ENCODE measurements at places on chromosomes 1 and 21.

DNA sequence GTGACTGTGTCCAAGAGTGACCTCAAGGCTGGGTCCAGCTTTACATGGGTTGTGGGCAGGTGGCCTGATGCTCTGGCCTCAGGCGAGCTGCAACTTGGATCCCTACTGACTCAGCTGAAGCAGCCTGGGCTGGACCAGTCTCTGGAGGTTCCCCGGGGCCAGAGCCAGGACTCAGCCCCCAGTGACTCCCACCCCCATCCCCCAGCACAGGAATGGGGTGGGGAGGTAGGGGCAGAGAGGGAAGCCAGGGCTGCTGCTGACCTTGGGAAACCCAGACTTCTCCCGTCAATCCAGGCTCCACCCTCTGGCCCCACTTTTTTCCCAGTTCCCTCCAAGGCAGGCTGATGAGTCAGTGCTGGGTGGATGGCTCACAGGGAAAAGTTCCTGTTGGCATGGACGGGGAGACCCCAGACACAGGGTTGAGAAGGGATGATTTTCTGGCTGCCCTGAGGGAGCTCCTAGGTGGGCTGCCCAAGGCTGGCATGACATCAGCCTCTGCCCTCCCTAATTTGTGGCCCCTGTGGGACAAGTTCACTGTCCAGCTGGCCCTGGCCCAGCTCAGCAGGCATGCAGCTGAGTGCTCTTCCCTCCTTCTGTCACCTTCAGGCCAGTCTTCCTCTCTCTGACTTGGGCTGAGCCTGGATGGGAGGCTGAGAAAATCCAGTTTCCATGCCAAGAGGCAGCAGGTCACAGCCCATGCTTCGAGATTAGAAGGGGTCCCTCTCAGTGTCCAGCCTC is 2.2 kb downstream of the ZC3H12A start:
- DNase-seq = no peak

DNA sequence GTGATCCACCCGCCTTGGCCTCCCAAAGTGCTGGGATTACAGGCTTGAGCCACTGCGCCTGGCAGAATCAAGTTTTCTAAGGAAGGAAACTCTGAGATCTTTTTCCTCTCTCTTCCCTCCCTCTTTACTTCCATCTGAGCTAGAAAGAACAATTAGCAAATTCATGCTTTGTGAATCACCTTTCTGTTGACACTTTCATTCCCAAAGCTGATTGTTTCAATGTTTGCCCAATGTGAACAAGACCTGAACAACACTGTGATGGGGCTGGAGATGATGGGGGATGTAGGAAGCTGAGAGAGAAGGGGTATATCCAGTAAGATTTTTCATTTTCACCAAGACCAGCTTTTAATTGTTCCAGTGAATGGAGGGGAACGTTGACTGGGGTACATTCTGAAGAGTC is 5.7 kb upstream of the TENT5B start:
- DNase-seq = no peak

DNA sequence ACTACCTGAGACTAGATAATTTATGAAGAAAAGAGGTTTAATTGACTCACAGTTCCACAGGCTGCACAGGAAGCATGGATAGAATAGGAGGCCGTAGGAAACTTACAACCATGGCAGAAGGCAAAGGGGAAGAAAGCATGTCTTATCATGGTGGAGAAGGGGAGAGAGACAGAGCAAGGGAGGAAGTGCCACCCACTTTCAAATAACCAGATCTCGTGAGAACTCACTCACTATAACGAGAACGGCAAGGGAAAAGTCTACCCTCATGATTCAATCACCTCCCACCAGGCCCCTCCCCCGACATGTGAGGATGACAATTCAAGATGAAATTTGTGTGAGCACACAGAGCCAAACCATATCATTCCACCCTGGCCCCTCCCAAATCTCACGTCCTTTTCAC is 4.7 kb upstream of the C21orf91 start:
- no peak for DNase-seq

DNA sequence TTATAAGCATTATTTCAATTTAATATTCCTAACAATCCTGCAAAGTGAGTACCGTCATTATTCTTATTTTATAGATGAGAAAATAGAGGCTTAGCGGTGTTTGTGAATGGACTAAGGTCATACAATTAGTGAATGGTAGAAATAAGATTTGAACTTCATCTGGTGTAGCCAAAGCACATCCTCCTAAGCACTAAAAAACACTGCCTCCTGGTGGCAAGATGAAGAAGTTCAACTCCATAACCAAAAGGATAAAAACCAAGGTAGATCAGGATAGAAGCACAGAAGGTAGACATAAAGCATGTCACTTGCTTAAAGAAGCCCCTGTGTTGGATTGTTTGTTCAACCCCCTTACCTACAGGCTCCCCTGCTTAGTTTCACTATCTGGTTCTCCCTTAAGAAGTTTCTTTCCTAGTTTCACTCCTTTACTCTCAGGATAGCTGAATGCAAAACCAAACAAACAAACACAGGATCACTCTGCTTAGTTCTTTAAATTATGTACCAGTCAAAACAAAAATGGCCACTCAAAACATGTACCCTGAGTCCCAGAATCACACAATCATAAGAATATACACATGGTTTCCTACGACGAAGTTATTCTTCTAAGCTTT is 12.7 kb upstream of the AIM2 start:
- DNase-seq = peak; percentile 65

- DNase-seq = no peak
These were observed 35.2 kb downstream of the RGL1 start for GRCh38 chr1:183840140-183840539.

GRCh38 chr1:1534401-1535154 is 5.8 kb downstream of the TMEM240 start:
- DNase-seq = no peak

DNA sequence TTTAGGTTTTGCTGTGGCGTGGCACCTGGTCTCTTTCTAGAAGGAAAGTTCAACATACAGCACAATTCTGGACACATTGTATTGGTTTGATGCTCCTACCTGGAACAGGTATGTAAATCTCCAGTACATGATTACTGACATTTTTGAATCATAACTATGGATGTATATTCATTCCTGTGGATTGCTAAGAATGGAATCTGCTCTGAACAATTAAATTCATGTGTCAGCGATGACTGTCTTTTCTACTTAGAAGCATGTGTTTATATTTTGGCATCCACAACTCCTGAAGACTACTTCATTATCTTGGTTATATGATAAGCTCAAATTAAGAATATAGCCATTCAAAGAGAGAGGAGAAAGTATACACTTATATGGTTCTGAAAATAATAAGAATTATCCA is 291.8 kb downstream of the CHRM3 start:
- no peak for DNase-seq

GRCh38 chr1:119463569-119463968 is 43.4 kb upstream of the HSD3B1 start:
- DNase-seq = no peak

- DNase-seq = no peak
These were observed 253.4 kb upstream of the CSF3R start for GRCh38 chr1:36735939-36736730.

GRCh38 chr1:245142171-245142798 is 12.5 kb upstream of the KIF26B start:
- no peak for DNase-seq

DNA sequence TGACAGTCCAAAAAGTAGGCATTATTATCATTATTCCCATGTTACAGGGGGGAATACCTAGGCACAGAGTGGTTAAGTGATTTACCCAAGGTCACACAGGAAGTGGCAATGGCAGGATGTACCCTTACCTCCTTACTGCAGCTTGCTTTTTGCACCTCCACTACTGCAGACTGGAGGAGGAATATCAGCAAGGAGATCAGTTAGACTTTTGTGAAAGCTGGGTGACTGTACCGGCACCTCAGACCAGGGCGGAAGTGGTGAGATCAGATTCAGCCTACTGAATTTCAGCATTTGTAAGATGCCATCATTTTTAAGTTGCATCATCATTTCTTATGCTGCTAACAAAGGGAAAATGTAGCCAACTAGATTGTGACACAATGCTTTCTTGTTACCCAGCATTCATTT is 4.5 kb downstream of the ADARB1 start:
- DNase-seq = peak; percentile 89

- no peak for DNase-seq
These were observed 57.7 kb downstream of the EVA1C start for GRCh38 chr21:32470206-32470605.

DNA sequence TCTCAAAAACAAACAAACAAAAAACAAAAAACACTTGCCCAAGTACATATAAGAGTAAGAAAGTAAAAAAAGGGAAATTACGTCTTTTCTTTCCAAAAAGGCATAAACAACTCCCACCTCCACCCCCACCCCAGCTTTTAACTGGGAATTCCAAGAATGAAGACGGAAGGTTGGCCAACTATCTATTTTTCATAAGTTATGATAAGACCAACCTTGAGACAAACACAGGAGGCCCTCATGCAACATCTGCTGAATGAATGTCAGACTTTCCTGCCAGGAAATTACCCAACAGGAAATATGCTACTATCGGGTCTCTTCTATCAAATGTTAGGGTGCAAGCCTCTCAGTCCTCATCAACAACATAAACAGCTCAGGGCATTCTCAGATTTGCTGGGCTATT is 1.9 kb downstream of the BSDC1 start:
- DNase-seq = no peak

GRCh38 chr1:212981025-212981495 is 30.7 kb downstream of the VASH2 start:
- DNase-seq = no peak

- DNase-seq = no peak
These were observed 282.4 kb downstream of the GRIK1 start for GRCh38 chr21:29657240-29657989.
